Stimulated activated CD8-positive, alpha-beta memory T cell treated with anti-CD3 and anti-CD28 coated beads, Interleukin-15, amount 100 ng/mL, for 4 hours (primary cell): ENCODE measurements at places on chromosomes 2 and 18.

- no peak for DNase-seq
These were observed 378.8 kb downstream of the SLC4A3 start for GRCh38 chr2:220006152-220006621.

GRCh38 chr2:150101947-150102346 lies 385.5 kb downstream of the RND3 start:
- no peak for DNase-seq

- no peak for DNase-seq
These were observed 271.4 kb downstream of the CAMKMT start for GRCh38 chr2:44632931-44633689.

GRCh38 chr2:54457323-54458023 lies 1.3 kb downstream of the SPTBN1 start:
- DNase-seq = no peak

GRCh38 chr2:238852206-238852869 lies 4.5 kb downstream of the TWIST2 start:
- DNase-seq = no peak

- no peak for DNase-seq
These were observed 327.0 kb downstream of the ZNF516 start for GRCh38 chr18:76167845-76168621.

DNA sequence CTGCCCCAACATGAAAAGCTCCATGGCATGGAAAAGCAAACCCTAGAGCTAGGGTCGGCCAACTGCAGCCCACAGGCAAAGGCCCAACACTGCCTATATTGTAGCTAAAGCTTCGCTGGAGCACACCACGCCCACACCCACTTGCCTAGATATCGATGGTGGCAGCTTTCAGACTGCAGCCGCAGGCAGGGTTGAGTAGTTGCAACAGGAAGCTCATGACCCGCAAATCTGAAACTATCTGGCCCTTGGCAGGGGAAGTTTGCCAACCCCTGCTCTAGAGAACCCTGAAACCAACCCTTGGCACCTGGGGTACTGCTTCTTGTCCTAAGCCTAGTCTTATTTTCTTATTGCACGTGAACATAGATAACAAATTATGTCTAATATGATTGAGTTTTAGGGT lies 250.0 kb downstream of the SOX11 start:
- no peak for DNase-seq

DNA sequence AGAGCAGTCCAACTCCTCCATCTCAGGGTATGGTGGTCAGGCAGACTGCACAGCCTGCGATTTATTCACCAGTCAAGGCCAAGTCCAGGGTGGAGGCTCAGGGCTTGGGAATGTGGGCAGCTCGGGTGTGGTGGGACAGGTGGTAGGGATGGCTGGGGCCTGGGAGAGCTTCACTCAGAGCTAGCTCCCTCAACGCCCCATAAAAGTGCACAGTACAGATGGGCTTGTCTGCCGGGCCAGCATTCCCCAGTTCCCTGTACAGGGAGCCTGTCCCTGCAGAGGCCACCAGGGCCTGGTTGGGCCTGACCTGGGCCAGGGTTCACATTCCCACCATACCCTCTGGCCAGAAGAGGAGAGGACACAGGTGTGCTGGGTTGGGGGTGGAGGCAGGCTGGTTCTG lies 49.2 kb upstream of the OTOS start:
- DNase-seq = no peak

DNA sequence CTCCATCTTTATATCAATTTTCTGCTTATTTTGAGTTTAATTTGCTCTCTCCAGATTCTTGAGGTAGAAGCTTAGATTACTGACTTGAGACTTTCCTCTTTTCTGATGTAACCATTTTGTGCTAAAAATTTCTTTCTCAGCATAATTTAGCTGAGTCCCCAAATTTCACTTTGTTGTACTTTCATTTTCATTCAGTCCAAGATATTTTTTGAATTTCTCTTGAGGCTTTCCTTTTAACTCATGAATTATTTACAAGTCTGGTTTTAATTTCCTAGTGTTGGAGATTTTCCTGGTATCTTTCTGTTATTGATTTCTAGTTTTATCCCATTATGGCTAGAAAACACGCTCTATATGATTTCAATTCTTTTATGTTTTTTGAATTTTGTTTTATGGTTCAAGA lies 144.7 kb upstream of the PGAP1 start:
- no peak for DNase-seq

DNA sequence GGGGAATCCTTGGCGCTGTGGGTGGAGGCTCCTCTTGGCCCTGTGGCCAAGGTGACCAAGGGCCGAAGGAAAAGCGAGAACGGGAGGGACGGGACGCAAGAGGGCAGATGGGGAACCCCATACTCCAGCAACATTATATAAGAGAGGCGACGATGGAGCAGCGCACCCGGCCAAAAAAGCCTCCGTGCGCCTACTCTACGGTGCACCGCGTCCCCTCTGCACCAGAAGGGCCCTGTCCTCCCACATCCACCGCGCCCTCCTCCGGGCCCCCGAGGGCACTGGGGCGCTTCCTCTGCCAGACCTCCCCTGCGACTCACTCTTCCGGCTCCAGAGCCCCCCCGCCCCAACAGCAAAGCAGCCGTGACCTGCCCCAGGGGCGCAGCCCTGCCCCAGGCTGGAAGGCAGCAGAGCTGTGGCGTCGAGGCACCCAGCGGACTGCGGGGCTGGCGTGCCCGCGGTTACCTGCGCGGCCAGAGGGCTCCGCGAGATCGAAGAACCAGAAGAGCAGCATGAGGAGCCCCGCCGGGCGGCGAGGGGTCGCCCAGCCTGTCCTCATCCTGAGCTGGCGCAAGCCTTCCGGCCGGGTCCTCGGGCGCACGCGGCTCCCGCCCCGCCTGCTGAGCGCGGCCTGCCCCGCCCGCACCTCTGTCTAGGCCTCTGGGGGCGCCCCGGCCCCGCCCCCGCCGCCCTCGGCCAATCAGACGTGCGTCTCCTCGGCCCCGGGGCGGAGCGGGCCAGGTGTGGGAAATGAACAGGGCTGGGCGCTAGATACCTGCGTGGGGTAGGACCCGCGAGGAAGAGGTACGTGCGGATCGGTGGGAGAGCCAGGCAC lies 106.3 kb upstream of the CD302 start:
- DNase-seq = peak; percentile 74

GRCh38 chr2:85843543-85843942 lies 45.2 kb downstream of the ST3GAL5 start:
- no peak for DNase-seq

DNA sequence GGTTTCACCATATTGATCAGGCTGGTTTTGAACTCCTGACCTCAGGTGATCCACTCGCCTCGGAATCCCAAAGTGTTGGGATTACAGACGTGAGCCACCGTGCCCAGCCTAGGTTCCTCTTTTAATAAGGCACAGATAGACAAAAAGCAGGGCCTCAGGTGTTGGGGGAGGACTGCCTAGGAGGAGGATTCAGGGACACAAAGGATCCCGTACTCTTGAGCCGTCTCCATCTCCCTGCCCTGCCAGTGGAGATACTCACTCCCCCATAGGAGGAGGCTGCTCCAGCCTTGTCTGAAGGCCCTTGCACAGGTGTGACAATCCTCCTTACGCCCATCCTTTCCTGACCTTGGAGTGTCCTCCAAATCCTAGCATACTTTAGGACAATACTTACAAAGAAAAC lies 32.0 kb upstream of the TFCP2L1 start:
- no peak for DNase-seq

- no peak for DNase-seq
These were observed 468.4 kb downstream of the SUCLG1 start for GRCh38 chr2:83990636-83991035.

DNA sequence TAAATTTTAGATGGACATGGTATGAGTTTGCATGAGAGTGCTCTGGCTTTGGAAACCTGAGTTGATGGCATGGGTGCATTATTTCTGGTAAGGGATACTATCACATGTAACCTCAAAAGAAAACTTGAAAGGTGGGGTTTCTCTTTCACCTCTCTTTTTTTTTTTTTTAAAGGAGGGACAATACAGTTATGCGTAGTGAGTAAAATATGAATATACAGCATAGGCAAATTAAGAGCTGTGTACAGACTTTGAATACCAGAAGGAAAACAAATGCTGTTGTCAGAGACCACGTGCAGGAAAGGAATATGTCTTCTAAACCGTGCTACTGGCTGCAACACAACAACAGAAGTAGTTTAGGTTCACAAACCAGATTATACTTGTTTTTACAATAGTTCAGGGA lies 82.1 kb downstream of the MAP4K4 start:
- no peak for DNase-seq

GRCh38 chr2:42408009-42408408 lies 47.0 kb upstream of the COX7A2L start:
- DNase-seq = no peak

GRCh38 chr18:3584266-3584861 lies 134.4 kb downstream of the TGIF1 start:
- no peak for DNase-seq

DNA sequence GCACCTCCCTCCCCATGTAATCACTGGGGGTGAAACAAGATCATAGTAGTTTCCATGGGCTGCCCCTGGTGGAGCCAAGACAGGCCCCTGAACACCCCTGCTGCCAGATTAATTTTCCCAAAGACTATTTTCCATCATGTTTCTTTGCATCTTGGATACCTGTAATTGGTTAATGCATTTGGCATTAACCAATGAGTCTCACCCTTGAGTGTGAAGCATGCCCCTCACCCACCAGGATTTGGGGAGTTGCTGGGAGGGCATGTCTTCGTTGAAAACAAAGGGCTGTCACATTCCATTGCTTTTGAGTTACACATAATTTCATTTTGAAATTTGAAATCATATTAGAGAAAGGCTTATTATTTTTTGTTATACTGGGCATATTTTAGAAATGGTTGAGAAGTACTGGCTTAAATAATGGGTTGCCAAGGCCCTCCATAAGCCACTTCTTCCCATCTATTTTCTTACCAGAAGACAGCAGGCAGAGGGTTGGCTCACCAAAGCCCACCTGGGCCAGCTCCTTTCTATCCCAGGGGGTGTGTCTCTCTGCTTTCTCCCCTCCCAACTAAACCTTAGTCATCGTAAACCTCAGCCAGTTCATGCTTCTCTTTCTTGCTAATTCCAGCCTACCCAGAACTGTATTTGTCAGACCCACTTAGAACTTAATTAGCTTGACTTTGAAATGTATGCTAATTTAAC lies 51.8 kb downstream of the ATIC start:
- no peak for DNase-seq

DNA sequence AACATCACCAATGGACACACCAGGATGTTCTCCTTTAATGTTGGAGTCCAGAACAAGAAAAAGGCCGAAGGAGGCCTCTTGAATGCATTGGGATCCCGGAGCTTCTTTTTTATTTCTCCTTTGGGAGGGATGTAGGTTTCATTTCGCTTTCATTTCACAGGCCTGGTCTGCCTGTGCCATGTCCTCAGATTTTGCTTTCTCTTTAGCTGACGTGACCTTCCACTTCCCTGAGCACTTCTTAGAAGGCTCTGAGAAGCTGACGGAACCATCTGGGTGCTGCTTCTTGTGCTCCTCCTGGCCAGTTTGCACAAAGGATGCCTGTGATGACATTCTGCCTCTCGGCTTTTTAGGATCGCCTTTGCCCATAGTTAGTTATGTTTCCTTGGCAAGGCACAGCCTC lies 15.1 kb upstream of the MBOAT2 start:
- DNase-seq = no peak

DNA sequence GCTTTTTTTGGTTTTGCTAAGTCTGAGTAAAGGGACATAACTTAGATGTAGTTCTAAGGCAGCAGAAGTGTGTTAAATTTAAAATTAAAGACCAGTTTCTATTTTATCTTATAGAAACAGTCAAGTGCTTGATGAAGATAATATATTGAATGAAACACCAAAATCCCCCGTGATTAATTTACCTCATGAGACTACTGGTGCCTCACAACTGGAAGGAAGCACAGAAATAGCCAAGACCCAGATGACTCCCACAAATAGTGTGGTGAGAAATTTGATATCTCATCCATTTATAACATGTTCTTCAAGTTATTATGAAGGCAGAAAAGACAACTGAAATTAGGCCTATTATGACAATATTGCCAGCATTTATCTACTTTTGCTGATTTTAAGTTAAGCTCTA lies 45.6 kb downstream of the APLF start:
- no peak for DNase-seq

- DNase-seq = no peak
These were observed 353.9 kb upstream of the SPHKAP start for GRCh38 chr2:228535396-228535795.

DNA sequence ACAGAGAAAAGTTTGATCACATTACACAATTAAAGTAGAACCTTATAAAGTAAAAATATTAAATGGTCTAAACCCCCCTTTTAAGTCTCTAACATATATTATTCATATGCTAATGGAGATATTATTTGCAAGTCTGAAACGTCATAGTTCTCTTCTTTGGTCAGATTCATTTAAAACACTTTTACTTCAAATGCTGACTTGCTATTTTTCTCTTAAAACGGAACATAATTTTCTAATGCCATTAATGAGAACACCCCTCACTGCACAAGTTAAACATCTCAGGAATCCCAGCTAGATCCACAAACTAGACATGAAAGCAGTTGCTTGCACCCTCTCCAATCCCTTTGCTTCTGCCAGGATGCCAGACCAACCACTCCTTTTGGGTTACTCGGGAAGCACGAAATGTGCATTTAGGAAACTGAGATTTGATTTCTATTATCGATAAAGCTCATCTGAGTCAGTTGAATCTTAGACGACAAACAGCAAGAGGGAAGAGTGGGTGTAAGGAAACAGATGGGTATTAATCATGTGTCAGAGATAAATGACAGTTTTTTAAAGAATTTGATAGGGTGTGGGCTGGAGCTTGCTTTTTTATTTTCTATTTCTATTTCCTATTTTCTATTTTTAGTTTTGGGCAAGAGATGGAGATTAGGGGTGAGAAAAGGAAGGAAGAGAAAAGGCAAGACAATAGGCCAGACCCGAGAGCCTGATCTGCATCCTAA lies 1.5 kb downstream of the ADD2 start:
- no peak for DNase-seq

- no peak for DNase-seq
These were observed 663.1 kb downstream of the ERBB4 start for GRCh38 chr2:211875488-211875887.

DNA sequence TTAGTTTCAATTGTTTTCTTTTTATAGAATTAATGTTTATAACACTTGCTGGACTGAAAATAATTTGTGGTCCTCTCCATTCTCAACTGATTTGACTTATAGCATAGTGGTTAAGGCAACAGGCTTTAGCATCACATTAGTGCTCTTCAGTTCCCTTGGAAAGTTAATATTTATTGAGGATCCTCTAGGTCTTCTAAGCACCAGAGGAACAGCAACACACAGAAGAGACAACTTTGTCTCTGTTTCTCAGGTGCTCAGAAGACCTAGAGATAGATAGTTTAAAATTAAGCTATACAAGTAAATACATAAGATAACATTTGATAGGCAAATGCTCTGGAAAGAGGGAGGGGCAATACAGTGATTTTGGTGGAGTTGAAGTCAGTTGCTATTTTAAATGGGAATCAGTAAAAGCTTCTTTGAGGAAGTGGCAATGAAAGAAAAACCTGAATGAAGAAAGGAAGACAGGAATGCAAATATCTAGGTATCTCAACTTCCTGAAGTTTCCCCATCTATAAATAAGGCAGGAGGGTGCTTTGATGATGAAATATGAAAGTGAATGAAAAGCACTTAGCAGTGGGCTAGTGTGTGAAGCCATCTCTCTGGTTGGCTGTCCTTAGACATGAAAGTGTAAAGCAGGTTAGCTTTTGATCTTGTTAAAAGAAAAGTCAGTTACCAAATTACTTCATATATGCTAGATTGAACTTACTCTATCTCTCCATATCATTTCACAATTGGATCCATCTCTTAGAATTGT lies 7.9 kb downstream of the NEUROD1 start:
- DNase-seq = no peak

- no peak for DNase-seq
These were observed 191.4 kb downstream of the PDE11A start for GRCh38 chr2:177881008-177881747.

- no peak for DNase-seq
These were observed 337.1 kb upstream of the MMADHC start for GRCh38 chr2:149924549-149925213.

- DNase-seq = no peak
These were observed 60.0 kb downstream of the IL1R2 start for GRCh38 chr2:102051692-102052277.
